Cardiac septum (tissue), 1 donor: ENCODE measurements at places on chromosomes 4 and X.

GRCh38 chrX:153560000-153560399 is 38.9 kb downstream of the CCNQ start:
- no peak for DNase-seq

DNA sequence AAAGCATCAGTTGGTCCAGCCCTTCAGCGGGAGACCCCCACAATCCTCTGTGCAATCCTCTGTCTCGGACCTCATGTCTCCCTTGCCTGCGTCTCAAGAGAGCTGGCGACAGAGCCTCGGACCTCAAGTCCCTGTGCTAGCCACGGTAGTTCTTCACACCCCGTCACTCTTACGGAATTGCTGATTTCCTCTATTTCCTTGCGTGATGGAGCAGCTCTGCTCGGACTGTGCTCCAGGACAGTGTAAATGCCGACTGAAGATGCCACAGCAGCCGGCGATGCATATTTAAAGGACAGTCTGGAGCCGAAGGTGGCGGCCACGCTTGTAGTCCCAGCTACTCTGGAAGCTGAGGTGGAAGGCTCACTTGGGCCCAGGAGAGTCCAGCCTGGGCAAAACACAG is 1.9 kb downstream of the GRK4 start:
- DNase-seq: no peak

DNA sequence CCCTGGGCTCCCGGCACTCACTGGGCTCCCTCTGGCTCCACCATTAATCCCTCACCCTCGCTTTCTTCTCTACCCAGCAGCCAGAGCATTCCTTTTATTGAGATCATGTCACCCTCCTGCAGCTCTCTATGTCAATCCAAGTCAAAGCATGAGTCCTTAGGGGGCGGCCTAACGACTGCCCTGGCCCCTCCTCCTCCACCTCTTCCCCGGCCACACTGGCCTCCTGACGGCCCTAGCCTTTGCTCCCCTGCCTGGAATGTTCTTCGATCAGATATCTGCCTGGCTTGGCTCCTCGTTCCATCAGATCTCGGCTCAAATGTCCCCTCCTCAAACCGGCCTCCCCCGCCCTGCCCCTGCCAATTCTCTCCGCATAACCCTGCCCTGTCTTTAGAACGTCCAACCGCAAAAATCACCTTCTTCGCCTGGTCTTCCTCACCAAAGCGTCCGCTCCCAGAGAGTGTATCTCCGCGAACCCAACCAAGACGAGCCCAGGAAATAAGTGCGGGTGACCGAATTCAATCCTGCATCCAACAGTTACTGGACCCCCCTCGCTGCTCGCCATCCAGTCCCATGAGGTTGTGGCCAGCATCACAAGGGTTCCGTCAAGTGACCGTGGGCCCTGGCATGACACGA is 722 bp upstream of the PNCK start:
- DNase-seq: no peak

GRCh38 chr4:158870626-158871334 is 102.0 kb downstream of the FNIP2 start:
- no peak for DNase-seq

- DNase-seq: no peak
Measured at GRCh38 chr4:76342191-76342590, 35.7 kb downstream of the STBD1 start.

DNA sequence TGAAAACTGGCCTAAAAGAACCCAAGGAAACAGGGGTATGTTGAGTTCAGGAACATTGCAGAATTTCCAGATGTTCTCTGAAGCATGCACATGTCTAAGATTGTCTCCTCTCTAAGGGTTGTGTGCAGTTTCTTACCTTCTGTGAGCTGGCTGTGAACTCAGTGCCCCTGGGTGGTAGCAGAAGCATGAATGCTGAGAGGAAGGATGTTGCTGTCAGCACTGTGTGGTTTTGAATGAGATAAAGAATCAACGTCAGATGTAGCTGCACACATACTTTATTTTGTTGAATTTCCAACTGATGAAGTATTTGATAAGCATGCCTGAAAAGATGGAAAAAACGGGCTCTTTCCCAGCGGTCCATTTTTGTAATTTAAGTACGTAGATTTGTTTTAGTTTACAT is 23.8 kb upstream of the CD38 start:
- DNase-seq: no peak

DNA sequence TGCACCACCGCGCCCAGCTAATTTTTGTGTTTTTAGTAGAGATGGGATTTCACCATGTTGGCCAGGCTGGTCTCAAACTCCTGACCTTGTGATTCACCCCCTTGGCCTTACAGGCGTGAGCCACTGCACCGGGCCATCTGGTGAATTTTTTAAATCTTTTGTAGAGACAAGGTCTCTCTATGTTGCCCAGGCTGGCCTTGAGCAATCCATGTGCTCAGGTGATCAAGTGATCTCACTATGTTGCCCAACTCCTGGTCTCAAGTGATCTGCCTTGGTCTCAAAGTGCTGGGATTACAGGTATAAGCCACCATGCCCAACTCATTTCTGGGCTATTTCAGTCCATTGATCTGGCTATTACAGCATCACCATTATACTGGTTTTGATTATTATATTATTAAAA is 22.2 kb upstream of the GALNT7 start:
- DNase-seq: no peak

GRCh38 chr4:12145106-12145505 is 716.4 kb upstream of the HS3ST1 start:
- DNase-seq: no peak

GRCh38 chrX:72308566-72309296 is 3.0 kb upstream of the CITED1 start:
- no peak for DNase-seq

DNA sequence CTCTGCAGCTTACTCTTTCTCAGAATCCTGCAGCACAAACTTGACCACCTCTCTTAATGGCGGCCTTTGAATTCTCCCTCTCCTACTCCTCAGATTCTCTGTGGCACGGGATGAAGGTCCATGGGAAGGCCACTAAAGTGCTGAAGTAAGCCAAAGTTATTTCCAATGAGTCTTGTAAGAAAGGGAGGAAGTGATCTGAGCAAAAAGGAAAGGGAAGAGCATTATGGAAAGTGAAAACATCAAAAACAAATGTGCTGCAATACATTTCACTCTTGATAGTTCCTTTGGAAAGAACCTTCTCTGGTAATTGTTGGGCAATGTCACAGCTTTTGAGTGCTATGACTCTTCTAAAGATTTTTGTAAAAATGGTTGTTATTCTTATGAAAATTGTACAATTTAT is 54.3 kb upstream of the CAMK2D start:
- no peak for DNase-seq

DNA sequence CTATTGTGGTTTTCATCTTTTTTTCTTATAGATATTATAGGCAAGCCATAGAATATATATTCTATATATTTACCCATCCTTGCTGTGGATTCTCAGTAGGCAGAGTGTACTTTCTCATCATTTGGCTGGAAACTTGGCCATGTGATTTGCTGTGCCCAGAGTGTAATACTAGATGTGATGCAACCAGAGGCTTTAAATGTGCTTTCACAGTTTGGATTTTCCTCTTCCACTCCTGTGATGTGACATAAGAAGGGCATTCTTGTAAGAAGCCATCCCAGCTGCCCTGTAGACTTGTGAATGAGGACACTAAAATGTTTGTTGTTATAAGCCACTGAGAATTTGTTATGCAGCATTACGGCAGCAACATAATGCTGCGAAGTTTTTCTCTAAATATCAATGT is 10.4 kb upstream of the HPGDS start:
- no peak for DNase-seq

- DNase-seq: no peak
Measured at GRCh38 chrX:146189371-146189770, 371.7 kb downstream of the SLITRK2 start.

- no peak for DNase-seq
Measured at GRCh38 chr4:129583868-129584267, 487.9 kb downstream of the C4orf33 start.

DNA sequence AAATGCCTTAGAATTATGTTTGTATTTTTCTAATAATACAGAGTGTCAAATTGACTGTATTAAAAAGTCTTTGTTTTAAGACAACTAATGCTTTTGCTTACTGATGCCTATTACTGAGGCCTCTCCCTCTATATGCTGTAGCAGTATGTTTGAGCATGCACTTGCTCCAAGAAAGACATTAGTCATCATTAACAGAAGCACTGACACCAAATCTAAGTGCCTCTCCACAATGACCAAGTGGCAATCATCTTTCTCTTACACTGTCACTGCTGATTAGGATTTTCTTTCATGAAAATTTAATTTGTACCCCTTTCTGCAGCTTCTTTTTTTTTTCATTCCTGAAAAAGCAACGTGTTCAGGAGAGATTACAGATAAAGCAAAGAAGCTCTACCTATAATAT is 11.1 kb upstream of the MAB21L2 start:
- no peak for DNase-seq

DNA sequence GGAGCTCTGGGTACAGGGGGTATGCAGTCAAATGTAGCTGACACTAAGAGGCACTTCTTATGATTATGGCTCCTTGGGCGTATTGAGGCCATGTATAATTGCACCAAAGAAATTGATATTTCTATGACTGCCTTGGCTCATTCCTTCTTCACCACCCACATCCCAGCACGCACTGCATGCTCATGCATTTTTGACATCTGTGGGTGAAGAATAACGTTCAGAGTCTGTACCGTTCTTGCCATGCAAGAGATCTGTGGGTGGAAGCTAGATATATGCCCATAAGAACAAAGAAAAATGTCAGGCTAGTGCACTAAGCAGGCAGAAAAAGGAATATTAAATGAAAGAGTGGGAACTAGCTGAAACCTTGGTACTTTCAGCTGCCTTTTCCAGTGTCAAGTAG is 93.4 kb downstream of the EMCN start:
- DNase-seq: no peak

DNA sequence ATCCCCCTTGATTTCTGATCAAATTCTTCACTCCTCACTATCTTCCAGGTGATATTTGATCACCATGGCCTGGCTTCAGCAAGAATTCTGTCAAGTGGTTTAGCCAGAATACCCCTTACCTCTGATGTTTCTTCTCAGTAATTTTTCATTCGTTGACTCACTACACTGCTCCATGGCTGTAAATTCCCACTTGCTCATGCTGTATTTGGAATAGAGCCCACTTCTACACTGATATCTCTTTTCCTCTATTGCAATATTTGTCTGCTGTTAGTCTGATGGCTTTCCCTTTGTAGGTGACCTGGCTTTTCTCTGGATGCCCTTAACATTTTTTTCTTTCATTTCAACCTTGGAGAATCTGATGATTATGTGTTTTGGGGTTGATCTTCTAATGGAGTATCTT is 73.9 kb upstream of the DIPK2B start:
- no peak for DNase-seq

DNA sequence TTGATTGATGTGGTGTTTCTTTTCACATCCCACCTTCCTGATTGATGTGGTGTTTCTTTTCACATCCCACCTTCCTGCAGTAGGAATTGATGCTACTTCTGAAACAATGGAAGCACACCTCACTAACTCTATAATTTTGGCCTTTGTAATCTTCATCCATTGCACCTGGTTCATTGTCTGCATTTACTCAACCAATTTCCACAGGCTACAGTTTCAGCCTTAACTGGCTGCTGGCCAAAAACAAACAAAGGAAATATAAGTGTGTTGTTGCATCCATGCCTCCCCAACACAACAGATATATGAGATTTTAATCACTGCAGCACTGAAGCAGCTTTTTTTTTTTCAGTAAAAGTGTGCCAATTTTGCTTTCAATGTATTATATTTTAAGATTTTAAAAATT is 867.6 kb upstream of the PCDH7 start:
- no peak for DNase-seq

DNA sequence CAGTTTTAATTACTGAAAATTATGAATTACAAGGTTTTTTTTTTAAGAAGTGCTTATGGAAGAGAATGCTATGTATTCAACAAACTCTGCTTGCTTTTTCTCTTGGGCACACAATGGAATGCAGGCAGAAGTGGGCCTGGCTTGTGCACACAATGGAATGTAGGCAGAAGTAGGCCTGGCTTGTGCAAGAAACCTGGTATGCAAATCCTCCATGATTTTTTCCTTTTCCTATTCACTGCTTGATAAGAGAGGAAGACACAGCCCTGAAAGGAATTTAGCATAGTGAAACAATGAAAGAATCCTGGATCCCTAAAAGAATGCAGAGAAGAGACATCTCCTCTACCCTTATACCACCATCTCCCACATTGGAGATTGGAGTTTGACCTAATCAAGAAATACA is 138.4 kb downstream of the COL25A1 start:
- no peak for DNase-seq

DNA sequence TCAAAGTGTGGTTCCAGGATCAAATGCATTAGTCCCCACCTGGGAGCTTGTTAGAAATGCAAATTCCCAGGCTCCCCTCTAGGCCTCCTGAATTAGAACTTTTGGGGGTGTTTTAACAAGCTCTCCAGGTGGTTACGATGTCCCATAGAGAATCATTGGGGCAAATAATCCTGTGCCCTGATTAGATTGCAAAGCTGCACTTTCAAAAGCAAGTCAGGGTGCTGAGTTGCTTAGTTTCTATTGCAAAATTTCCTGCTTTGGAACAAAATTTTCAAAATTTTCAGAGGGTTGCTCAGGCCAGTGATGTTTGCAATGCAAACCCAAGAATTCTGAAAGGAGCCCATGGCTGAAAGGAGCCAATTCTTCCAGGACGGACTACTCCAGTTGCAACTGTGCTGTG is 71.0 kb downstream of the MGST2 start:
- DNase-seq: no peak

DNA sequence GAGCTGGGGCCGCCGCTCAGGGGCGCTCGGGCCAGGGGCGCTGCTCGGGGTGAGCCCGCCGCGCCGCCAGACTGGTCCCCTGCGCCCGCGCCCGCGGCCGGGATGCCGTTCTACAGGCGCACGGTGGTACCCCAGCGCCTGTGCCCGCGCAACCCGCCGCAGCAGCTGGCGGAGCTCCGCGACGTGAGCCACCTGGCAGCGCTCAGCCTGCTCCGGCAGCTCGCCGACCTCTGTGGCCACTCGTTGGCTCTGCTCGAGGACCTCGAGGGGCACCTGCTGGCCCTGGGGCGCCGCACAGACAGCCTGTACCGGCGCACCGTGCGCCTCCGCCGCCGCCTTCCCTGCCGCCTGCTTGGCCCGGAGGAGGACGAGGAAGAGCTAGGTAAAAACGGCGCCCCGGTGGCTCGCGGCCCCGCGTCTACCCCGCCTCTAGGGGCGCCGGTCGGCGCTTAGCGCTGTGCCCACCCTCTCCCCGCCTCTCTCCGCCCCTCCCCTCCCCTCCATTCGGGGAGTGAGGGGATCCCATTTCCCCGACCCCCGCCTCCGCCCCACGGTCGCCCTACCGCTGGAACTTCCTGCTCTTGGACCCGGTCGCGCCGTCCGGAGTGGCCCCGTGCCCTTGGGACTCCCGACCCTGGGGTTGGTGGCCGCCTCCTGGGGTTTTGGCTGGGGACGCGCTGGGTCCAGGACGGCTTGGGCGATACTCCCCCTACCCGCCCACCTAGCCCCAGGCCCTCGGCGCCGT is 513 bp downstream of the NHSL2 start:
- no peak for DNase-seq
